ENCODE measurements at places on chromosomes 7 and 10.

DNA sequence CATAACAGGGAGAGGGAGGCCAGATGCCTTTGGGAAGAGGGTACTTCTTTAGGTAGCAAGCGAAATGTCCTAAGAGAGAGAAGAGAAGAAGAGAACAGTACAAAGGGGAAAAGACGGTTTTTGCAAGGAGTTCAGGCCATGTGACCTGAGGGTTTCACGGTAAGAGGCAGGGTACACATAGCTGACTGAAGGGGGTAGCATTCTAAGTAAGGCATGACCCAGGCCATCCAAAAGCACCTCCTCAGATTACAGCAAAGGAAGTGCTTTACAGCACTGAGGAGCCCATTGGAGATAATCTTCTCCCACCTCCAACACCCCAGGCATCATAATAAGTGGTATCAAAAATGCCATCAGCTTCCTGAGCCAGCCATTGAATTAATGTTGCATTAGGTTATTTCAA lies 258.2 kb upstream of the NPY start:
- no peak for DNase-seq

- DNase-seq, result peak; percentile 75
Observed at GRCh38 chr7:129122751-129123509, 21.6 kb upstream of the TSPAN33 start.

DNA sequence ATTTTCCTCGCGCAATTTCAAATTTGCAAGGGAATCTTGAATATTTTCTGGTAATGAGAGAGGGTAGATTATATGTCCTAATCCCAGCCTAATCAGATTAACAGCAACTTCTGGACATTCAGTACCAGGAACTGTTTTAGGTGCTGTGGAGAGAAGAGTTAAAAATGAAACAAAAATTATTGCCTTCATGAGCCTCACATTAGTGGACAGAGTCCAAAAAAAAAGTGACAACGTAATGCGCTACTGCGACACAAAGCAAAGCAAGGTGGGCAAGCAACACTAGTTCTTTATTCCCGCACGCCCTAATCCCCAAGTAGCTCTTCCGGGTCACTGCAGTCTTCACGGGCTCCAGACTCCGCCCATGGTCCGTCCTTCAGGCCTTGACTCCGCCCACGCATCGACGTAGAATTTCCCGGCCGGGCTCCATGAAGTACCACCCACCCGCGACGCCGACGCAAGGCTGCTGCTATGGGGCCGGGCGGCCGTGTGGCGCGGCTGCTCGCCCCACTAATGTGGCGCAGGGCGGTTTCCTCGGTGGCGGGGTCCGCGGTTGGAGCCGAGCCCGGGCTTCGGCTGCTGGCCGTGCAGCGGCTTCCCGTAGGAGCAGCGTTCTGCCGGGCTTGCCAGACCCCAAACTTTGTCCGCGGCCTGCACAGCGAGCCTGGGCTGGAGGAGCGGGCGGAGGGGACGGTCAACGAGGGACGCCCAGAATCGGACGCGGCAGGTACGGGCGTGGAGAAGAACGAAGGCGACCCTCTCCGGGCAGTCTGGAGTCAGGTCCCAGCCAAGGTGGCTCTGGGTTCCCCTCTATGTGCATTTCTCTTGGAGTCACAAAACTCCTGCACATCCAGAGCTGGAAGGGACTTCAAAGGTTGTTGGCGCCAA lies at the start of gene MALSU1:
Gene MALSU1, plus strand, starts transcription at position 455 of the 885 bp plus-strand sequence. Its CDS starts 14 bp downstream, at position 469.
- DNase-seq, result peak; percentile 98

- peak; percentile 21 for DNase-seq
Observed at GRCh38 chr10:43361547-43362190, 9.8 kb upstream of the FXYD4 start.

DNA sequence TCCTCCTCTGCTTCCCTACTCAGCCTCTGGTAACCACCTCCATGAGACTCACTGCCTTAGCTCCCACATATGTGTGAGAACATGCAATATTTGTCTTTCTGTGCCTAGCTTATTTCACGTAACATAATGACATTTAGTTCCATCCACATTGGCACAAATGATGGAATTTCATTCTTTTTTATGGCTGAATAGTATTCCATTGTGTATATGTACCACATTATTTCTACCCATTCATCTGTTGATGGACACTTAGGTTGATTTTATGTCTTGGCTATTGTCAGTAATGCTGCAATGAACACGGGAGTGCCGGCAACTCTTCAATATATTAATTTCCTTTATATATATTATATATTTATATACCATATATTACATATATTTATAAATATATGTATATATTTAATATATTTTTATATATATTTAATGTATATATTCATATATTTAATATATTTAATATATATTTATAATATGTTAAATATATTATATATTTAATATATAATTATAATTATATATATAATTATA lies 1046.9 kb downstream of the DNAJB9 start:
- DNase-seq, result no peak

DNA sequence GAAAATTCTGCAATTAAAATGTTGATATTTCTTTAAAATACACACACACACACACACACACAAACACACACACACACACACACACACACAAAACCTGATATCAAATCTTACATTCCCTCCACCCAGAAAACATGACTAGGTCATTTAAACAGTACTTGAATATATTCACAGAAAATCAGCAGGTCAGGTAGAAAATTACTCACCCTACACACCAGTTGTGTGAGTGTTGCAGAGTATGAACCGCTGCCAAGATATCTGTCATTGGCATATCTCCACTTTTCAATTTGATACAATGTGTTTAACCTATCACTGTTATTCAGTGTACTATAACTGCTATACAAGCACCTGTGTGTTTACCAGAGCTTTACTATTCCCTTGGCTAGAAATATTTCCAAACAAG lies 283.6 kb upstream of the LRRTM3 start:
- no peak for DNase-seq

- DNase-seq, result no peak
Observed at GRCh38 chr10:49323171-49323895, 24.4 kb downstream of the C10orf71 start.

DNA sequence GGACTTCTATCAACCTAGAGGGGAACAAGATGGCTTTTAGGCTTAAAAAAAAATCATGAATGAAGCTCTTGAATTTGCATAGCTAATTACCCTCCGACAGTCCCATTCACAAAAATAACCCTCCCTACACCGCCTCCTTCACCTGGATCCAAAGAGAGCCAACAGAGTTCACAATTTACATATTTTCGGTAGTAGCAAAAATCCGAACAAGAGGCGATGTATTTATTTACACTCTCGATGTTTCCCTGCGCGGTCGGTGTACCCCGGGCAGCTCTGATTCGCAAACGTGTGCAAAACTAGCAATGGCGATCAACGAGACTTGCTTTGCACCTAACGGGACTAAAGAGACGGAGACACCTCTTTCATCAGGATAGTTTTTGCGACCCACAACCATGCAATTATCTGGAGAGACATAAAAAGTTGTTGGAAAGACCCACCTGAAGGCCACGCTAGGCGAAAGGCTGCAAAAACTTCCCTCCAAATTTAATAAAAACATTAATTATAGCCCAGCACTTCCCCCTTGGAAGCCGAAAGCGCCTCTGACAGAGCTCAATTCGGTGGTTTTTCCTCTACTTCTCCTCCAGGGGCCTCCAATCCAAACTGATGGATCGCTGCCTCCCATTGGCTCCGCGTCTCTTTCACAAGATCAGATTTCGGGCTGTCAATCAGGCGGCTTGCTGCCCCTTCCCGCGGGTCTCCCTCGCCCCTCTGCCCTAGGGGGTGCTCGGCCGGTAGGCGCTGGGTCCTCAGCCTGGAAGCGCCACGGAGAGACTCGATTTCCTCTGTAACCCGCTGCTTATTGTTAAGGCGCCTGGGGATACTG lies at the start of gene ETV1:
Gene ETV1, minus strand, starts transcription at position 541 of the 823 bp plus-strand sequence. CDS start 614 bp downstream, outside the sequence.
- DNase-seq, result peak; percentile 24

GRCh38 chr7:134866617-134867016 lies 87.2 kb downstream of the CALD1 start:
- DNase-seq, result no peak

DNA sequence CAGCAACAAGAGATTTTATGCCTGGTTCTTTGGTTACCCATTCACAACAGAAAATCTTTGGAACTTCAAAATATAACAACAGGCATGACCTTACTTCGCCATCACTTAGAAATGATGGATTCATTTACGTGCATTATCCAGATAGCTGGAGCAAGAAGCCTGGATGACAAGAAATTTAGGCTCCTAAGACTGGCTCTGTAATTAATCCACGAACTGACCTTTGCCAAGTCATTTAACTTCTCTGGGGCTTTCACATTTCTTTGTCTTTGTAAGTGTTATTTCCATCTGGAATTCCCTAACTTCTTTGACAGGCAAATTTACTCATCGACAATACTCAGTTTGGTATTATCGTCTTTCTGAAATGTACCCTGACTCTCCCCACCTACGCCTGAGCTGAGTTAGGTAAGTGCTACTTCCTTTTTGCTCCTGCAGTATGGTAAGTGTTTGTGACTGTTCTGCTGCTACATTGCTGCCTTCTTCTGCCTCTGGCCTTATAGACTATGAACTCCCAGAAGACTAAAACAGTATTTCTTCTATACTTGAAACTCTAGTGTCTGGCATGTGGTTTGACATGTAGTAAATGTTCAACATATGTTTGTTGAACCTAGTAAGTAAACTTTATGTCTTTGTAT lies 5.5 kb upstream of the MDFIC start:
- peak; percentile 63 for DNase-seq

- DNase-seq, result peak; percentile 11
Observed at GRCh38 chr10:51700228-51700817, 928 bp upstream of the CSTF2T start.

- no peak for DNase-seq
Observed at GRCh38 chr7:135158874-135159273, 11.0 kb downstream of the TMEM140 start.

DNA sequence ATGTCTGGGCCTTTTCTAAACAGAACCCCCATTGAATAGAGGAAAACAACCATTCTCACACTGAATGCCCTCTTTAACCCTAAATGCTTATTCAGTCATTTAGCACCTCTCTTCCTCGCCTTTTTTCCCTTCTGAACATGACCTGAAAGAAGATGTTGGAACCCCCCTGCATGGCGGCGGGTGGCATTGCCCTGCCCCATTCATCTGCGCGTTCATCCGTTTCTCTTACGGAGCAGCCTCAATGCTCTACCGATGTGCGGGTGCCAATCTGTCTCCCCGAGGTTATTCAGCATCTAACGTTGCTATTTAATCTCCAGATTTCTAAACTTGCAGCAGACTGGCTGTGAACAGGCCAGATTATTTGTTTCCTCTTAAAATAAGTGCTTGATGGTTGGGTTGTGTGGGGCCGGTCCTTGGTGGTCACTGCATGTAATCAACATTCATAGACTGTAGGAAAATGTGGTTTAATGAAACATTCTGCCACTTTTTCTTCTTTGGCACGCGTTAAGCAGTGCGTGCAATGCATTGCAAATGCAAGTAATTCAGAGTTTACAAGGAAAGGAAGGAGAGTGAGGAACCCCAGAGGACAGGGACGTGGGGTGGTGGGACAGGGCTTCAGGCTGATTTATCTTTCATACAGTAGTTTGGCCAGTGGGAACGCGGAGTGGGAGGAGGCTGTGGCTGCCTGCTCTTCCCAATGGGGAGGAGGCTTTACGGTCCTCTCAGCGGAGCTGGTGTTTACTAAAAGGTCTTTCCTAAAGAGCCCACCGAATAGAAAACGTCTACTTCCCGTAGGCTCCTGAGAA lies 286.7 kb downstream of the DPP6 start:
- DNase-seq, result no peak

GRCh38 chr10:97612386-97612785 lies 20.9 kb downstream of the MORN4 start:
- DNase-seq, result peak; percentile 14

GRCh38 chr10:5589011-5589660 lies 64.4 kb downstream of the CALML3 start:
- DNase-seq, result no peak

GRCh38 chr7:87574630-87575029 lies 26.1 kb downstream of the ABCB1 start:
- DNase-seq, result no peak

GRCh38 chr10:33107953-33108352 lies 149.9 kb upstream of the ITGB1 start:
- no peak for DNase-seq

GRCh38 chr10:1151076-1152033 lies 95.2 kb downstream of the WDR37 start:
- no peak for DNase-seq

- DNase-seq, result no peak
Observed at GRCh38 chr7:141225916-141226618, 152.2 kb downstream of the TMEM178B start.

GRCh38 chr7:27316311-27316710 lies 73.7 kb downstream of the EVX1 start:
- no peak for DNase-seq

- DNase-seq, result no peak
Observed at GRCh38 chr7:131816391-131817007, 260.1 kb upstream of the PODXL start.

DNA sequence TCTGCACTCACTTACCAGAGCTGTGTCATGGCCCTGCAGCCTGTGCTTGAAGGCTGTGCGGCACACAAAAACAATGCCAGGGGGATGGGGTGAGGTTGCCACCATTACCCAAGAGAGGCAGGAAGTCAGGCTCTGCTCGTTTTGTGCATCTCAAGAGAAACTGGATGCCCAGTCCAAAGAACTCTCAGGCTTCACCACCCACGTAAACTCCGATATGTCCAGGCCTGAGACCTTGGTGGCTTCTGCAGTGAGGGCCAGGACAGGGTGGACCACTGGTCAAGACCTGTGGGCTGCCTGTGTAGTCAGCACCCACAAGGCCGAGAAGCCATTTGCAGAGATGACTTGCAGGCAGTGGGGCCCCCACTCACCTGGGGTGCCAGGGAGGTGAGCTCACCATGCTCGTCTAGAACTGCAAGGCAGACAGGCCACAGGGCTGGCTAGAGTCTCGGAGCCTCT lies 54.7 kb upstream of the EBF3 start:
- no peak for DNase-seq

DNA sequence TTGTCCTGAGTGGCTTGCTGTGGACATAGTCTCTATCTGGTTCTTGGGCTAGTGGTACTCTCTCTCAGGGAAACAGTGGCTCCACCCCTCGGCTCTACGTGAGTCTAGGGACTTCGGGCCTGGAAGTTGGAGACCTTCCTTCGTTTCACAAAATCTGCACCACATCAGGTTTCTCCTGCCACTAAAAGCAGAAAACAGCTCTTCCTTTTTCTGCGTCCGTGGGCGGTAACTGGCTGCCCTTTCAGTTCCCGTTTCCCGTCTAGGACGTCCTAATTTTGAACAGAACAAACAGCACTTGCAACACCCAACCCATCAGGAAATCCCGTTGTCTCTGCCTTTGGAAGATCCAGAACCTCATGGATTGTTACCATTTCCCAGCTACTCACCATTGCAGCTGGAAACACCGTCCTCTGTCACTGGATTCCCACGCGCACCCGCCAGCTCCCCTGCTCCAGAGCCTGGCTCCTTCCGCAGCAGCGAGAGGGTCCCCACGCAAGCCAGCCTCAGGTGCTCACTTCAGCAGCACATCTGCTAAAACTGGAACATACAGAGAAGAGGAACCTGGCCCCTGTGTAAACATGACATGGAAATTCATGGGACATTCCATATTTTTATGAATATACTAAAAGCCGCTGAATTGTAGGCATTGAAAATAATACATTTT lies 311.4 kb upstream of the AKR1E2 start:
- DNase-seq, result no peak

GRCh38 chr7:46160861-46161260 lies 239.8 kb upstream of the IGFBP3 start:
- no peak for DNase-seq

- no peak for DNase-seq
Observed at GRCh38 chr10:103854686-103855391, 537 bp downstream of the SH3PXD2A start.

- no peak for DNase-seq
Observed at GRCh38 chr7:105021352-105021751, 7.3 kb downstream of the KMT2E start.

Data from activated CD4-positive, alpha-beta T cell treated with anti-CD3 and anti-CD28 coated beads, Interleukin-2, Interleukin-6, amounts not matched to agents 100 ng/mL and 50 ng/mL, durations not matched to agents 16 hours and 8 hours (primary cell).